Right atrium auricular region (tissue), 2 donors: ENCODE measurements at places on chromosomes 16 and 17.

- no peak for DNase-seq
- no peak overlapping the region for H3K27ac ChIP-seq
- no peaks in the 10 kb centered on the region for H3K27me3 ChIP-seq
- no peak overlapping the region for H3K4me3 ChIP-seq
- no peaks in the 10 kb centered on the region for H3K36me3 ChIP-seq
Observed at GRCh38 chr16:19389246-19389645, 28.4 kb upstream of the TMC5 start.

DNA sequence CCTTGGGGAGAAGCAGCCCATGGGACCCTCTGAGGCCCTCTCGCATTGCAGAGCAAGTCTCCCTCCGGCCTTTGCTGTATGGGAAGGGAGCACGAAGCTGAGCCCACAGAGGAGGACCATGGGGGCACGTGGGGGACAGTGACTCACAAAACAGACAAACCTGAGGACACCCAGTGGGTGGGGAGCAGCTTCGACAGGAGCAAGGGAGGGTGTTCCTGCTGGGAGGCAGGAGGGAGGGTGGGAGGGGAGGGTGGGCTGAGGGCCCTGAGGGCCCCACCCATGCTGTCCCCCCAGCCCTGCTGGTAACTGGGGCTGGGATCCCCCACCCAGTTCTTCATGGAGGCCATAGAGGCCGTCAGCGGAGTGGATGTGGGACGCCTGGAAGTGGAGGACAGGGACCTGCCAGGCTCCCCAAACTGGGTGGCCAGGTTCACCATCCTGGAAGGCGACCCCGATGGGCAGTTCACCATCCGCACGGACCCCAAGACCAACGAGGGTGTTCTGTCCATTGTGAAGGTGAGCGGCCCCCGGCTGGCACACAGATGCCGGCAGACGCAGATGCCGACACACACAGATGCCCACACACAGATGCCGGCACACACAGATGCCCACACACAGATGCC, 12.5 kb downstream of the SLC22A31 start:
- no peak overlapping the region for H3K4me3 ChIP-seq
- H3K36me3 ChIP-seq = no peaks in the 10 kb centered on the region
- DNase-seq = no peak
- H3K27ac ChIP-seq = no peak overlapping the region
- H3K27me3 ChIP-seq = no peaks in the 10 kb centered on the region

DNA sequence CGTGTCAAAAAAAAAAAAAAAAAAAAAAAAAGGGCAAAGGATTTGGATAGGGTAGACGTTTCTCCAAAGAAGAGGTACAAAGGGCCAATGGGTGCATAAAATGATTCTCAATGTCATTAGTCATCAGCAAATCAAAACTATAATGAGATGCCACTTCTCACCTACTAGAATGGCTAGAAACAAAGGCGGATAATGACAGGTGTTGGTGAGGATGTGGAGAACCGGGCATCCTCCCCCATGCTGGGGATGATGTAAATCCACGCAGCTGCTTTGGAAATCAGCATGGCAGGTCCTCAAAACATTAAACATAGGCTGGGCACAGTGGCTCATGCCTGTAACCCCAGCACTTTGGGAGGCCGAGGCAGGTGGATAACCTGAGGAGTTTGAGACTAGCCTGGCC, 9.4 kb downstream of the ITGAX start:
- H3K27ac ChIP-seq = no peak overlapping the region
- H3K4me1 ChIP-seq = no peaks in the 10 kb centered on the region
- H3K27me3 ChIP-seq = no peaks in the 10 kb centered on the region
- no peak overlapping the region for H3K4me3 ChIP-seq
- H3K36me3 ChIP-seq = no peaks in the 10 kb centered on the region

DNA sequence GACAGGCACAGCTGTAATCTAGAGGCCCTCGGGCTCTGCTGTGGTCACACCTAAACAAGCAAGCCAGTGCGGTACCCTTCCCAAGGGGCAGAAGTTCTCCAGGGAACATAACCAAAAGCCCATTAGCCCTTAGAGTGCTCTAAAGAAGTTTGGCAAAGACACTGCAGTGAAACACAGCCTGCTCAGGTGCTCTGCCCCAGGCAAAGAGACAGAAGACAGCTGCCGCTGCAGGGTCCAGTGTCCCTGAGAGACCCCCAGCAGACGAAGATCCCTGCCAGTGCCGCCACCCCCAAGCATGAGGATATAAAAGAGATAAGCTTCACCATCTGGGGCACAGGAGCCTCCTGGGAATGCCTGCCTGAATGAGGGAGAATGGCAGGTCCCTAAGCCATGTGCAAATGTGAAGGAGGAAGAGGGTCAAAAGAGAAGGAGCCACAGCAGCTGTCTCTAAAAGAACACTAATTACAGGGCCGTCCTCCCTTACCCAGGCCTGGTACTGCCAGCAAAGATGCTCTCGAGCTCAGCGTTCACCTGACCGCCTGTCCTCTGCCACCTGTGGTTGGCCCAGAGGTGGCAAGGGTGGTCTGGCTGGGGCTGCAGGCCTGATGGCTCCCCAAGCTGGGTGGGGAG, 29.7 kb downstream of the CUEDC1 start:
- no peak overlapping the region for H3K4me3 ChIP-seq
- H3K27ac ChIP-seq = peak overlapping the region; percentile 44
- no peaks in the 10 kb centered on the region for H3K36me3 ChIP-seq
- H3K4me1 ChIP-seq = peaks cover 87% of the 10 kb centered on the region

DNA sequence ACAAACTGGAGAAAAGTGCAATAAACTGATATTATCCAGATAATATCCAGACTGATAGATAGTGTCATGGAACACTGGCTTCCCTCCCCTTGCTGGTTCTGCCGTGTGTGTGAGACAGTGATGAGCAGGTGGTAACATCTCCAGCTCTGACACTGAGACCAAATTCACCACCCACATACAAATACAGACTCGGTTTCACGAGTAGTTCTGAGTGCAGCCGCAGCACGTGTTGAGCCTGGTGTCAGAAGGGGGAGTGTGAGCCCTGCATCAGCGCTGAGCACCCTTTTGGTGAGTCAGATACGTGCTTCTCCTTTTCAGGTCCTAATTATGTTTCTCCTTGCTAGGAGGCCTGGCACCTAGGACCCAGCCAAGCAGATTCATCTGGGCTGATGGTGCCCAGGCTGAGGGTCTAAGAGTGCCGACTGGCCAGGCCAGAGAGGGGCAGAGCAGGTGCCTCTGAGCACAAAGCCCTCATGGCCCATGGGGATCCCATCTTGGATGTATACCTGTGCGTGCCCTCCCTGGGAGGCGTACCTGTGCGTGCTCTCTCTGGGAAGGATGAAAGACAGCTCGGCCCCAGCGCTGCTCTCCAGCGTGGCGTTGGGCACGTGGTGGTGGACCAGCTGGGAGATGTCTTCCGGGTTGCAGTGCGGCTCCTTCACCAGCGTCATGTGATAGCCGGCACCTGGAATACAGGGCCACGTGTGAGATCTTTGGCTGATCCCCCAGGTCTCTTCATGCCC, 27.3 kb upstream of the RNPS1 start:
- H3K27me3 ChIP-seq = no peaks in the 10 kb centered on the region
- H3K4me1 ChIP-seq = no peaks in the 10 kb centered on the region
- H3K36me3 ChIP-seq = peaks cover 26% of the 10 kb centered on the region
- H3K4me3 ChIP-seq = no peak overlapping the region

- H3K36me3 ChIP-seq = no peaks in the 10 kb centered on the region
- no peak overlapping the region for H3K27ac ChIP-seq
- no peaks in the 10 kb centered on the region for H3K27me3 ChIP-seq
- no peak overlapping the region for H3K4me3 ChIP-seq
Observed at GRCh38 chr17:21339011-21339410, 37.1 kb upstream of the KCNJ12 start.

DNA sequence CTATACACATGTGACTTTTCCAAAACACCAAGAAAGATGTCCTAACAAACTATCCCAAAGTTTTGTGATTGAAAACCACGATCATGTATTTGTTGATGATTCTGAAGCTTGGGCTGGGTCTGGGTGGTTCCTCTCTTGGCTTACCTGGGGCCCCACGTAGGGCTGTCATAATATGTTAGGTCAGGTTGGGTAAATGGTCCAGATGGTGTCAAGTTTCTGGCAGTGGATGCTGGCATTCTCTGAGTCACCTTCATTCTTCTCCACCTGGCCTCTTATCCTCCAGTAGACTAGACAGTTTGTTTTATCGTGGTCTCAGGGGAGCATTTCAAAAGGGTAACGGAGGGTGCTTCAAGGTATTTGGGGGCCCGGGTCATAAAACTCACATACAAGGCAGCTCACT, 39.4 kb downstream of the SYCE1L start:
- H3K4me3 ChIP-seq = no peak overlapping the region
- no peaks in the 10 kb centered on the region for H3K27me3 ChIP-seq
- H3K36me3 ChIP-seq = no peaks in the 10 kb centered on the region

- DNase-seq = no peak
- no peak overlapping the region for H3K27ac ChIP-seq
- no peaks in the 10 kb centered on the region for H3K27me3 ChIP-seq
Observed at GRCh38 chr16:1101573-1102332, 5.7 kb upstream of the C1QTNF8 start.

DNA sequence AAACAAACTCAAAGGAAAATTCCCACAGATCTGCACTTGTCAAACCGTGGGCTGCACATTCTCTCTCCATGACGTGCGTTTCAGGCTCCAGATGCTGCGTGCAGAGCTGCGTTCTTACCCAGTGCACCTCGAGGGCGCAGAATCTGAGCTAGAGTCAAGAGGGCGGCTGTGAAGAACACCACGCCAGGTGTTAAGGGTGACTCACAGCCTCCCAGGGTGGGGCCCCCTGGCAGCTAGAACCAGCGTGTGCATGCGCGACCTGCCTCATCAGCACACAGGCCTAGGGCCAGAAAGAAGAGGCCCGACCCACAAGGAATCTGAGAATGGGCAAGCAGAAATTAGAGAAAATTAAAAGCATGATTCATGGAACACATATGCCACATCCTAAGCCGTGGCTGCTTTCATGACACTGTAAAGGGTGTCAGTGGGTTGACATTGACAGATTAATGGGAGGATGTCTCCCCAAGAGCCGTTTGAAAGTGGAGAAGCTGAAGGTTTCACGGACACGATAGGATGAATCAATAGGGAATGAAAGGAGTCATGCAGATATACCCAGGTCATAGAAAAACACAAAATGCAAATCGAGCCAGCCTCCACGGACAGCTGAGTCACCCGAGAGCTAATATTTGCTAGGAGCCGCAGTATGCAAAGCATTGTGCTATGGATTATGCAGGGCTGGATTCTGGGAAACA, 29.0 kb downstream of the MARCHF10 start:
- H3K27me3 ChIP-seq = no peaks in the 10 kb centered on the region
- no peaks in the 10 kb centered on the region for H3K4me1 ChIP-seq
- no peaks in the 10 kb centered on the region for H3K36me3 ChIP-seq
- H3K27ac ChIP-seq = no peak overlapping the region

- H3K4me1 ChIP-seq = no peaks in the 10 kb centered on the region
- no peak overlapping the region for H3K4me3 ChIP-seq
- no peaks in the 10 kb centered on the region for H3K27me3 ChIP-seq
- peaks cover 17% of the 10 kb centered on the region for H3K36me3 ChIP-seq
Observed at GRCh38 chr17:40073454-40074174, 10.8 kb downstream of the THRA start.

GRCh38 chr17:75516619-75517296, 430 bp downstream of the TSEN54 start:
- H3K27ac ChIP-seq = peak overlapping the region; percentile 75
- no peaks in the 10 kb centered on the region for H3K27me3 ChIP-seq
- no peaks in the 10 kb centered on the region for H3K4me1 ChIP-seq
- peak overlapping the region; percentile 99 for H3K4me3 ChIP-seq
- H3K36me3 ChIP-seq = peaks cover 25% of the 10 kb centered on the region

GRCh38 chr17:1010586-1010985, 13.7 kb downstream of the TIMM22 start:
- H3K27me3 ChIP-seq = no peaks in the 10 kb centered on the region
- peaks cover 73% of the 10 kb centered on the region for H3K4me1 ChIP-seq
- no peak overlapping the region for H3K4me3 ChIP-seq
- DNase-seq = no peak

GRCh38 chr17:31534223-31534888, 142.9 kb downstream of the RAB11FIP4 start:
- H3K4me1 ChIP-seq = peaks cover 12% of the 10 kb centered on the region
- H3K36me3 ChIP-seq = no peaks in the 10 kb centered on the region
- no peak overlapping the region for H3K4me3 ChIP-seq
- DNase-seq = no peak

DNA sequence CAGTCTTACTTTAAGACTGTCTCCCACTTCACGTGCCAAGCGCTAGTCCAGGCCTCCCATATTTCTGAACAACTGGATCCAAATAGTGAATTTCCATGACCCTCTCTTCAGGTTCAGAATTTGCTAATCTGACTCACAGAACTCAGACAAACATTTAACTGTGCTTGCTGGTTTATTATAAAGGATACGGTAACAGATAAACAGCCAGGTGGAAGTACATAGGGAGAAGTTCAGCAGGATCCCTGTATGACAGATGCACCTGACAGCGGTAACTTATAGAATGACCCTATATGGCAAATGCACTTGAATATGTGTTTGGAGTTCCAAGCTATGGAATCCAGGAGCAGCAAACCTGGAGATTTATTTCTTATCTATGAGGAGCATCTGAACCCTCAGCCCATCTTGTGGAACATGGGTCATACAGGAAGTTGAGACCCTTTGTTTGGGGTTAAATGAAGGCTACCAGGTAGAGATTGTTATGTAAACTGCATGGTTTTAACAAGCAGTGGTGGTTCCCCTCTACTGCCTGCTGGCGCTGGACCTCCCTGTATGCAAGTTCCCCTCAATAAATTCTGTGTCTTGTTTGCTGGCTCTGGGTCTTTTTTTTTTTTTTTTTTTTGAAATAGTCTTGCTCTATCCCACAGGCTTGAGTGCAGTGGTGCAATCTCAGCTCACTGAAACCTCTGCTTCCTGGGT, 622.6 kb downstream of the KCNJ2 start:
- no peaks in the 10 kb centered on the region for H3K36me3 ChIP-seq
- no peak overlapping the region for H3K4me3 ChIP-seq
- no peak for DNase-seq

- H3K36me3 ChIP-seq = no peaks in the 10 kb centered on the region
- H3K27me3 ChIP-seq = no peaks in the 10 kb centered on the region
- H3K4me3 ChIP-seq = no peak overlapping the region
Observed at GRCh38 chr16:86584071-86584685, 5.8 kb downstream of the FOXL1 start.

DNA sequence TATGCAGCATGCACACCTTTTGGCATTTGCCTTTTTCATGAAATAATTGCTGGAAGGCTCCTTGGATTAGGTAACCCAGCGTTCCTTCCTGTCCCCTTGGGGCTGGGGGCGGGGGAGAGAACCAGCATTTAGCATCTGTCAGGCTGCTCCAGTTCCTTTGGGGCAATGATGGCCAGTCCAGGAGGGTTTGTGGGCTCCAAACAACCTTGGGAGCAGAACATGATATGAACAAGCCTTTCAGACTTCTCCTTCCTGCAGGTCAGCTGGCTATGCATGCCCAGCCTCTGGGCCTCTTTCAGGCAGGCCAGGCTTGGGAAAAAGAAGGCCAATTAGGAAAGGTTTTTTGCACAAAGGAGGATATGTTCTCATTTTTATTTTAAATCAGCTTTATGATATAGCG, 1.1 kb upstream of the SMTNL2 start:
- H3K36me3 ChIP-seq = no peaks in the 10 kb centered on the region
- no peaks in the 10 kb centered on the region for H3K4me1 ChIP-seq
- no peaks in the 10 kb centered on the region for H3K27me3 ChIP-seq
- H3K4me3 ChIP-seq = no peak overlapping the region
- DNase-seq = no peak
